ENCODE measurements at places on chromosomes 6 and 20. TPM values are rescaled to one million over a fixed set of nuclear protein-coding genes. Genes with fewer than 3 reads are reported as not detected.

- DNase-seq, result peak; percentile 78
Measured at GRCh38 chr6:142945049-142945445, at the start of gene HIVEP2. TSS of gene HIVEP2 (minus strand) at chr6:142945176. CDS start at chr6:142774738, 170,438 bp downstream.

DNA sequence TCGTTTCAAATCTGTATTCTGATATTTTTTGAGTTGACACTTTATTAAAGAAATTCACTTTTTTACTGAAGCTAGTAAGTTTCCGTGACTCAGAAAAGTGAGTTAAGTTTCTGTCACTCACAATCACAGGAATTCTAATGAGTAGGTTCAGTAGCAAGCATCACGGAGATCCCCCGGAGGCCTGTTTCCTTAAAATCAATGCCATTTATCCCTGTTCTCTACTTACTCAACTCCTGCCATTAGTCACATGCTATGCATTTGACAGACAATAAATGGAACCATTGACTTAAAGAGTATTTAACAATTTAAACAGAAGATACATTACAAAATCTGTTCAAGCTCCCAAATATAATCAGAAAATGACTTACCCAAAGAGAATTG is 9.1 kb downstream of the SLC18B1 start:
- DNase-seq, result peak; percentile 30

GRCh38 chr20:24738058-24738775 is 210.9 kb upstream of the CST7 start:
- no peak for DNase-seq

- no peak for DNase-seq
Measured at GRCh38 chr6:88890394-88890793, 73.0 kb downstream of the RNGTT start.

DNA sequence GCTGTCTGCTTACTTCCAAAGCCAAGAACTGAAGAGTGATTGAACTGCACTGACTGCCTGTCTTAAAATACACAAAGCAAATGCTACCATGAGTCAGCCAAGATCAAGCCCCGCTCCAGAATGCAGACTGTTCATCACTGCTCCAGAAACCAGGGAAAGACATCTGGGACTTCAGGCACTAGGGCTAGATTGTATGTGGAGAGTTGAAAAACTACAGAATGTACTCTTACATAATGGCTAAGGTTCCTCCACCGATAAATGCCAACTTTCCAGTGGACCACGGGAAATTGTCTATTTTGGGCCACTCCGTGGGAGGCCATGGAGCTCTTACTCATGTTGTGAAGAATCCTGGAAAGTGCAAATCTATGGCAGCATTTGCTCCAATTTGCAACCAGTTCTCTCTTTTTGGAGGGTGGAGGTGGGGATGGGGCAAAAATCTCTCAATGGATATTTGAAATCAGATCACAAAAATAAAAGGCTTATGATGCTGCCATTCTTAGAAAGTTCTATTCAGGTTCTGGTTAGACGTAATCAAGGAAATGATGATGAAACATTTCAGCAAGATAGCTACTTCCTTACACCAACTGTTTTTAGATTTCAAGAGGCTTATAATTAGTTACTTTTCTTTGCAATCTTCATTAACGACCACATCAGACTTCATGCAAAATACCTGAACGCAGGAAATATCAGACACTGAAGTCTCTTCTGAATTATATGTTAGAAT is 11.8 kb upstream of the CAP2 start:
- DNase-seq, result peak; percentile 66

- DNase-seq, result no peak
Measured at GRCh38 chr6:128889870-128890269, 6.9 kb downstream of the LAMA2 start.

- DNase-seq, result peak; percentile 55
Measured at GRCh38 chr6:137693711-137694110, 173.3 kb upstream of the TNFAIP3 start.

GRCh38 chr20:39312676-39313075 is 350.5 kb downstream of the DHX35 start:
- DNase-seq, result no peak

- DNase-seq, result no peak
Measured at GRCh38 chr6:76000629-76001028, 71.8 kb downstream of the IMPG1 start.

DNA sequence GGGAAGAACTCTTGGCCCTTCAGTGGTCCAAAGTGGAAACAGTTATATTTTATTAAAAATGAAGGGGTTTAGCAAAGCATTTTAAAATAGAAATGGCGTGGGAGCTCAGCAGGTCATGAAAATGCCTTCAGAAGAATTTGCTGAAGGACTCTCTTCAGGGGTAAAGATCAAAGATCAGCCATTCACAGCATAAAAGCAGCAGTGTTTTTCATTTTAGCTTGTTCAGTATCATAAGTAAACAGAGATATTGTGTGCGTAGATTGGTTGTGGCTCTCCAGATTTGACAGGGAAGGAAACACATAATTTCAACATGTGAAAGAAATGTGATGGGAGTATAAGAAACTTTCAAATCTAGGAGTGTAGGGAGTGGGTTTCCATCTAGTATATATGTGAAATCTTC is 519.2 kb upstream of the MAP3K7 start:
- no peak for DNase-seq

GRCh38 chr20:59782986-59783640 is 150.3 kb downstream of the SYCP2 start:
- peak; percentile 33 for DNase-seq

GRCh38 chr20:41138475-41139226 is 1.3 kb downstream of the PLCG1 start:
- DNase-seq, result peak; percentile 31

GRCh38 chr20:23344336-23344735 is 6.3 kb upstream of the NXT1 start:
- DNase-seq, result no peak

GRCh38 chr6:13463328-13463717 is 24.1 kb downstream of the GFOD1 start:
- DNase-seq, result no peak

DNA sequence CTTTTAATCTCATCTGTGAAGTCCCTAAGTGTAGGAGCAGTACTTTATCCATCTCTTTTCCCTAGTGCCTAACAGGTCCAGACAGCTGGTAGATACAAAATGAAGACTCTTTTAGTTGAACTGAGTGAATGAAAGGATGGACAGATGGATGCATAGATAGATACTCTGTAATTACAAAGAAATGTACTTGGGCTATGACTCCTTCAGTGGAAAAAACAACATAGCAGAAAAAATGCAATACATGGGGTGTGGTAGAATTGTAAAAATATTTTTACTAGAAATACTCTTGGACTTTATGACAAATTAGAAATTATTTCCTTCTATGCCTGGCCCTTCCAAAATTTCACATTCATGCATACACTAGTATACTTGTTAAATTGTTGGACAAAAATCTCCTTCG is 29.3 kb downstream of the KCNQ5 start:
- no peak for DNase-seq

DNA sequence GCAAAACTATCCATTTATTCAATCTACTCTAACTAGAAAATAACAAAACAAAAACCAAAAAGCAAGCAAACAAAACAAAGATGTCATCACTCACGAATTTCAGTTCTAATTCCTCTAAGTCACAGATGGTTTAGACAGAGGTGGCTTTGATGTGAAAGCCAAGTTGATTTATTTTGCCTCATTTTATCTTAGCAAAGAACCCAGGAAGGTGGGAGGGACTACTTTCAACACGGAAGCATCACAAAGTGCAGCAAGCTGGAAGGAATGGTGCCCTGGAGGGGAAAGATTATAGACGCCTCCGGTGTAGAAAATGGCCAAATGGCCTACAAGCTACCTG is 88.4 kb downstream of the LAMP5 start:
- no peak for DNase-seq

DNA sequence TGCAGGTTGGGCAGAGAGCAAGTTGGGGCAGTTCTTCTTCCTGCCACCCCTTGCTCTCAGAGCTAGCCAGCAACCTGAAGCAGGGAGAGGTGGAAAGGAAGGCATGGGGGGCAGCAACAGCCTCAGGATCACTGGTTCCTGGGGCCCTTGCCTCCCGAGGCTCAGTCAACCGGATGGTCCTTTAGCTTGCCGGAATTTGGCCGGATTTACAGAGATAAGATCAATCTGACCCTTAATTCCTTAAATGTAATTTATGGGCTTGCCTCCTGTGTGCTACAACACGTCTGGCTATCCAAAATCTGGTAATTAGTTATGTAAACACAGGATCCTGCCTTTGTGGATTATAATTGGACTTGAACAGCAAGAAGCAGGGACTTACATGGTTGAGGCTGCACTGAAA is 19.5 kb upstream of the TCP11 start:
- DNase-seq, result no peak

GRCh38 chr20:56454754-56455153 is 13.7 kb upstream of the RTF2 start:
- no peak for DNase-seq

DNA sequence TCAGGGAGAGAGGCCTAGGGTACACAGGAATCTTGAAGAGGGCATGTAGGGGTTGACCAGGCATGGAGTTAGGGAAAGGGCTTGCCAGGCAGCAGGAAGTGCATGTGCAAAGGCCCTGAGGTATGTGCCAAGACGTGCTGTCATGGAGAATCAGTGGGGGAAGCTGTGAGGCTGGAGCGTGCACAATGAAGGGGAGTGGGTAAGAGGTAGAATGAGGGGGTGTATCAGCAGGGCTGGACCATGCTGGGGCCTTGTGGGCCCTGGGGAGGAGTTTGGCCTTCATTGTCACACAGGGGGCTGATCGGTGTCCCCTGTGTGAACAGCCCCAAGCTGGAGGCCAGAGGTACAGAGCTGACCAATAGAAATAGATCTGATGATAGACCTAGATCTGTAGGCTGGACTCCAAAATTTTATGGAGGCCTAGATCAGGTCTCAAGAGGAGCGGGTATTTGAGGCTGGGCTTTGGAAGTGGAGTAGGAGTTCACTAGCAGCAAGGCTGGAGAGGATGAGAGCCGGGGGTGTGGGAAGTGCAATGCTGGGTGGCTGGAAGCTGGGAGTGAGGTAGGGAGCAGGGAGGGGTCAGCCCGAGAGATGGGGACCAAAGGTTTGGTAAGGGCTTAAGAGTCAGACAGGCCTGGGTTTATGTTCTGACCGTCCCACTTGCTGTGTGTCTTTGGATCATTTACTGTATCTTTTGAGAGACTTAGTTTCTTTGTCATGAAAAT is 3.0 kb downstream of the SRC start:
- DNase-seq, result no peak

DNA sequence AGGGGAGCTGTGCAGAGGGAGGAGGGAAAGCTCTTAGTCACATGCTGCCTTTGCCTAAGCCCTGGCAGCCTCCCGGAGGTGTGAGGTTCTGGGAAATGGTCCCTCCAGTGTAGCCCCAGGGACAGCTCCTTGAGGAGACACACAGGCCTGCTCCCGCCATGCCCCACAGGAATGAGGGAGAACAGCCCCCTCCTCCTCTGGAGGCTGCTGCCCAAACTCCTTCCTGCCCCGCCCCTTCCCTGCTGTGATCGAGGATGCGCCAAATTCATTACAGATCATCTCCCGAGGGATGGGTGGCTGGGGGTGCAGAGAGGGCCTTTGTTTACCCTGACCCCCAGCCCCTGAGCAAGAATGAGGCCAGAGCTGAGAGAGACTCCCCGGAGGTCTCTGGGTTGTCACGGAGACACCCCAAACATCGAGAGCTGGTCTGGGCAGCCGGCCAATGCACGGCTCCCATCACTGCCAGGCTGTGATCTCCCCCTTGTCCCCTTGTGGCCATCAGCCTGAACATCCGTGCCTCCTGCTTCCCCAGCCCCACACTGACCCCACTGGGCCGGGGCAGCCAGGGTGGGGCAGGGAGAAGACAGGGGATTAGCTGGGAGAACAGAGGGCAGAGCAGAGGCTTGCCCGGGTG is 8.4 kb downstream of the CYP21A2 start:
- peak; percentile 41 for DNase-seq

- peak; percentile 87 for DNase-seq
Measured at GRCh38 chr6:30814146-30815040, 69.9 kb upstream of the DDR1 start.

- DNase-seq, result no peak
Measured at GRCh38 chr6:150286912-150287311, 81.9 kb upstream of the IYD start.

- DNase-seq, result no peak
Measured at GRCh38 chr6:81366972-81367371, 385.5 kb downstream of the TENT5A start.

DNA sequence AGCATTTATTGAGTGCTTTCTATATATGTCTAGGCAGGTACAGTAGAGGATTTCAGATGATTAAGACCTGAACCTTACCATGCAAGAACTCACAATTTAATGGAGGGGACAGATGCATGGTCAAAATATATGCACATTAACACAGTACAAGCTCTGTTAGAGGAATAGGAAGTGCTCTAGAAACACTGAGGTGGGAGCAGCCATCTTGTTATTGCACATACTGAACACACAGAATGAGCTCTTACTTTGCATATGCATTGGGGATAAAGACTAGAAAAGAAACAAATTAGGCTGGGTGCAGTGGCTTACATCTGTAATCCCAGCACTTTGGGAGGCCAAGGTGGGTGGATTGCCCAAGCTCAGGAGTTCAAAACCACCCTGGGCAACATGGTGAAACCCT is 438.3 kb downstream of the UTRN start:
- no peak for DNase-seq

DNA sequence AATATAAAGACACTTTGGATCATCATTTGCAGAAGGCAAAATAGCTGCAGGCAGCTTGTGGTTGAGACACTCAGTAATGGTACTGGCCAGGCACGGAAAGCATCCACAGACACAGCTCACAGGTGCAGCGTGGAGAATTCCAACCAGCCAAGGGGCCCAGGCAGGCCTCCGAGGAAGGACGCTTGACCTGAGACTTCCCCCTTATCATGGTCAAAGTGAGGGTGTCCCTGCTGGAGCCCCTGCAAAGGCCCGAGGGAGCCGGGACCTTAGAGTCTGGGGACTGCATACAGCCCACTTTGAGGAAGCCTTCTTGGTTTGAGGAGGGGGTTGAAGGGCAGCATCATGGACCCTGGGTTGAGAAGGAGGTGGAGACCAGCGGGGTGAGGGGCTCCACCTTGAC is 15.1 kb upstream of the MYT1 start:
- no peak for DNase-seq

DNA sequence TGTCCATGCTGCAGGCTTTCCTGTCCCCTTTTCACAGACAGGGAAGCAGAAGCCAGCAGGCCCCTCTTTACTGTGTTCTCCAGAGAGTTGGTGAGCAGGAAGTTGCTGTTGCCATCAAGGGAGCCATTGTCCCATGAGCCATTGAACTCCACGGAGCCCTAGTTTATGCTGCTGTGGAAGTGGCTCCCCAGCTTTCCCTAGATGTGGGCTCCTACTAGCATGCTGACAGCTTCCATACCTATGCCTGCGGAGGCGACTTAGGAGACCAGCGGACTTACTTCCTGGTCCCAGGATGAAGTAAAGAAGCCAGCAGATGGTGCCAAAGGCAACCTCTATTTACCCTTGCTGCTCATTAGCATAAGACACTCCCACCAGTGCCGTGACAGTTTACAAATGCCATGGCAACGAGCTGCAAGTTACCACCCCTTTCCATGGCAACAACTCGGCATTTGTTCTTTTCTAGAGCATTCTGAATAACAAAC is 30.8 kb upstream of the FKBP1A start:
- peak; percentile 94 for DNase-seq

The ZMYND8 gene
- total RNA-seq, result 26.6 TPM

The TRIM15 gene
- total RNA-seq, result not detected

The OR12D3 gene
- not detected for total RNA-seq

The SLX4IP gene
- 4.7 TPM for total RNA-seq

The TRIM31 gene
- total RNA-seq, result not detected

The PRR18 gene
- total RNA-seq, result not detected

The FAM83C gene
- total RNA-seq, result not detected

The PPP1R16B gene
- total RNA-seq, result under 0.01 TPM

All from RPMI7951 (cell line).